ENCODE measurements at places on chromosomes 7 and 10.

GRCh38 chr7:118689403-118689802, 464.9 kb downstream of the ANKRD7 start:
- DNase-seq = no peak

GRCh38 chr7:94883616-94884015, 23.8 kb upstream of the PPP1R9A start:
- DNase-seq = no peak

- no peak for DNase-seq
These were observed 55.9 kb upstream of the PDZD8 start for GRCh38 chr10:117431160-117431559.

DNA sequence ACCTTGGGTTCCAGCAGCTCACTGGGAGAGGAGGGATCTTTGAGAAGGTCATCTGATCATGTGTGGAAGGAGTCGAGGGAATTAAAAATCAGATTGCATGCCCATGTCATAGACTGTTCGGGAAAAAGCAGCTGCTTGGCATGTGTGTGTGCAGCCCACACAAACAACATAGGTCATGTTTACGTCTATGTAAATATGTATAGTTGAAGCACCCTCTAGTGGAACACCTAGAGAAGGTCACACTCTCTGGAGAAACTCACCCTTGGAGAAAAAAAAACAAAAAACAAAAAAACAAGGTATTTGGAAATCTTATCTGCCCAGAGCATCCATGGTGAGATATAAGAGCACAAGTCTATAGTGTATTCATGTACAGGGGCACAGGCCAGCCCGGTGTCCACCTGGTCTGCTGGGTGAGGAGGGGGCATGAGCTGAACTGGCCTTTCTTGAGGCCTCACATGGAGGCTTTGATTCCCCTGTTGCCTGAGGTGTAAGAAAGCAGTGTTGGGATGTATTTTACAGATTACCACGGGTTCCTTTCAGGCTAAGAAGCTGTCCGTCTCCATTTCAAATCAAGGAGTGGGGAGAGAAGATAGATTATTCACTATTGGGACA, 98.0 kb downstream of the NPY start:
- DNase-seq = peak; percentile 67

DNA sequence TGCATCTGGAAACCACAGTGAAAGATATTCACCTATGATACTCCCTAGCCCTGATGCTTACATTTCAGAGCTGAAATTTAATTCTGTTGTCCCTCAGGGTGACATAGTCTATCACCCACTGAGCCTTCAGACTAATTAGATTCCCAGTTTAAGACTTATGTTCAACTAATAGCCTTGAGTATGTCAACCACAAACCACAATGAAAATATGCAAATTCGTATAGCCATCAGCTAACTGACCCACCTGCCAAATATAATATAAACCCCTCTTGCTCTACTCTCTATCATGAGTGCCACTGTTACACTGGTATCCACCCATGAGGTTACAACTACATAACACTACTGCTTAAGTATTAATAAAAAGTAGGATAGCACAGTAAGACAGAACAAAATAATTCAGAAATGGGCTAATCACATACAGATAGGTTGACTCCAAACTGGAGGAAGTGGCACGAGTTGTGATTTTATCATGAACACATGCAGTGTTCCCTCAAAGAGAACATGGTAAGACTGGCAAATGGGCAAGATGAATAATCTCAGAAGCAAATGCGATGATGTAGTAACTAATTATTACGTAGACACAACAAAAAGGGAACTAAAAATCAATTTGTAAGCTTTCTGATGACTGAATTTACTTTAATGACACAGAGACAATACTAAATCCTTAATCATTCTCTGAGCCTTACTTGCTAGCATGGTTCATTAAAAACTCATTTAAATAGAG, 290.6 kb downstream of the PARD3 start:
- DNase-seq = peak; percentile 8

GRCh38 chr10:123151737-123152135, 2.5 kb upstream of the BUB3 start:
- no peak for DNase-seq

GRCh38 chr7:3634396-3634795, 333.3 kb downstream of the SDK1 start:
- DNase-seq = no peak

DNA sequence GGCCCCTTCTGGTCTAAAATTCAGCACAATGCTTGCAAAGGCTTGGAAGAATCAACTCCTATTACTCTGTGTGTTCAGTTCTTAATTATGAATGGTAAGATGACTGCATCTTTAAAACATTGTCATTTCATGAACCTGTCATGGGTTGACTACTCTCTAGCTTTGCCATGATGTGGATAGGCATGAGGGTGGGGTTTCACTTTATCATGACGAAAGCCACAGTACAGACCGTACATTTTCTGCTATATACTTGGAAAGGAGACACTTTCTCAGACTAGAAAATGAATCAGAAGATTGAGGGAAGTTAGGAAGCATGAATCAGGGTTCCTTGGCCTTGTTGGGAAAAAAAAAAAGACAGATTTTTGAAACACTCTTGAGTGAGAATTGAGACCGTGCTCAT, 19.7 kb upstream of the MSRB2 start:
- no peak for DNase-seq

- no peak for DNase-seq
These were observed 654.5 kb upstream of the COBL start for GRCh38 chr7:51970961-51971665.

DNA sequence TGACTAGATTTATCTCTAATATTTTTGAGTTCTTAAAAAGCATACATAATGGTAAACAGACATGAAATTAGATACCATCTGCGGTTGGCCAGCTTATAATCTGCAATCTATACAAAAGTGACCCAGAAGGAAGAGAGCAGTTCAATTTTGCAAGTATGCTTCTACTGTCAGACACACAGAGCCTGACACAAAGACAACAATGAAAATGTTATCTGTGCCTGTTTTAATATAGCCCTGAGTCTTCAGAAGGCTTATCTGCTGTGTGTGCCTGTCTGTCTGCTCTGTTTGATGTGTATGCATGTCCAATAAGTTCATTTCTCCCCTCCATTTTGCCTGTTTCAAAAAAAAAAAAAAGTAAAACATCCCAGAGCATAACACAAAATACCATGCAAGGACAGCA, 73.3 kb upstream of the FHIP2A start:
- DNase-seq = no peak

DNA sequence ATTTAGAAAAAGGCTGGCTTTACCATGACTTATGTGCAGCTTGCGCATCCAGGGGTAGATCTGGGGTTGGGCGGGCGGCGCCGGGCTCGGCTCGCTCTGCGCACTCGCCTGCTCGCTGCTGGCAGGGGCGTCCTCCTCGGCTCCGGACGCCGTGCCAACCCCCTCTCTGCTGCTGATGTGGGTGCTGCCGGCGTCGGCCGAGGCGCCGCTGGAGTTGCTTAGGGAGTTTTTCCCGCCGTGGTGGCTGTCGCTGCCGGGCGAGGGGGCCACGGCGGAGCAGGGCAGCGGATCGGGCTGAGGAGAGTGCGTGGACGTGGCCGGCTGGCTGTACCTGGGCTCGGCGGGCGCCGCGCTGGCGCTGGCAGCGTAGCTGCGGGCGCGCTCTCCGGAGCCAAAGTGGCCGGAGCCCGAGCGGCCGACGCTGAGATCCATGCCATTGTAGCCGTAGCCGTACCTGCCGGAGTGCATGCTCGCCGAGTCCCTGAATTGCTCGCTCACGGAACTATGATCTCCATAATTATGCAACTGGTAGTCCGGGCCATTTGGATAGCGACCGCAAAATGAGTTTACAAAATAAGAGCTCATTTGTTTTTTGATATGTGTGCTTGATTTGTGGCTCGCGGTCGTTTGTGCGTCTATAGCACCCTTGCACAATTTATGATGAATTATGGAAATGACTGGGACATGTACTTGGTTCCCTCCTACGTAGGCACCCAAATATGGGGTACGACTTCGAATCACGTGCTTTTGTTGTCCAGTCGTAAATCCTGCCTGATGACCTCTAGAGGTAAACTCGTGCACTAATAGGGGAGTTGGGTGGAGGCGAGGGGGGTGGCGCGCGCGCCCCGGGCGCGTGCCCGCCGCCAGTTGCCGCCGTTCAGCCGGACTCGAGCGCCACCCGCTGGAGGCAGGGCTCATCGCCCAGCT, at the start of gene HOXA5:
Gene HOXA5 (minus strand): TSS at position 659 of the 927 bp plus-strand sequence. CDS start 74 bp downstream, at position 585.
- no peak for DNase-seq

DNA sequence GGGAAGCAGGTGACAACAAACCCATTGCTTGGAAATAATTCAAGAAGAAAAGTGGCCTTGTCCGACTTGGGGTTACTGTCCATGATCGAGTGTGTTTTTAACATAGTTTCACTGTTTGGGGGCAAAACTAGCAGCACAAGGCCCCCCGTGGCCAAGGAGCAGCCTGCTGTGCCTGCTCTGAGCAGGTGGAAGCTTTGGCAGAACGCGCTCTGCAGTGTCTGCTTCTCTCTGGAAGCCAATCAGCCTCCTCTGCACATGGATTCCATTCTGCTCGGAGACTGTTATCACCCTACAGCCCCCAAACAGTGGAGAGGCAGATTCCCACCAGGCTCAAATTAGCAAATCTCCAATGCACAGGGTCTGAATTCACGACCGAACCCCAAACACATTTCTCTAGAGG, 7.3 kb upstream of the TCERG1L start:
- DNase-seq = no peak

DNA sequence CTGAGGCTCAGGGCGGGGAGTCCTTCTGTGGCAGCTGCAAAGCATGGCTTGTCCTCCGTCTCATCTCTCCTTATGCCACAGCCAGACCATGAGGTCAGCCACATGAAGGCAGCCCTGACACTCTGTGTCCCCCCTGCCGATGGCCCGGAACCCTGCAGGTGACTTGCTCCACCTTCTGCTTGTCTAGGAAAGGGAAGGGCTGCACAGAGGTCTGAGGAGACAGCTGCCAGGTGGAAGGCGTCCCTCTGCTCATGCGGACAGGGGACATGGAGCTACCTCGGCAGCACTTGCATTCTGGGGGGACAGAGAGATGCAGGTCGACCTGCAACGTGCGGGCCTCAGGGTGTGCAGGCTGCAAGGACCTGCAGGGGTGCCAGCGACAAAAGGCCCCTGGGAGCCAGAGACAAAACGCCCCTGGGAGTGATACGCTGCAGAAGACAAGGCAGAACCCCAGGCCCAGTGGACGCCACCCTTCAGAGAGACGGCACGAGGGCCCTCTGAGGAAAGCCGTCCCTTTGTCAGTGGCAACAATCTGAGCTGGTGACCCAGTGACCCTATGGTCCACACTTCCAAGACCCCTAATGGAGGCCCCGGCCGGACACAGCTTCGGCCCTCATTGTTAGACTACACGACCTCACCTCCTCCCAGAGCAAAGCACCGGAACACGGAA, 205.2 kb upstream of the PPP2R2D start:
- no peak for DNase-seq

- DNase-seq = no peak
These were observed 72.3 kb upstream of the MKRN1 start for GRCh38 chr7:140551355-140552239.

DNA sequence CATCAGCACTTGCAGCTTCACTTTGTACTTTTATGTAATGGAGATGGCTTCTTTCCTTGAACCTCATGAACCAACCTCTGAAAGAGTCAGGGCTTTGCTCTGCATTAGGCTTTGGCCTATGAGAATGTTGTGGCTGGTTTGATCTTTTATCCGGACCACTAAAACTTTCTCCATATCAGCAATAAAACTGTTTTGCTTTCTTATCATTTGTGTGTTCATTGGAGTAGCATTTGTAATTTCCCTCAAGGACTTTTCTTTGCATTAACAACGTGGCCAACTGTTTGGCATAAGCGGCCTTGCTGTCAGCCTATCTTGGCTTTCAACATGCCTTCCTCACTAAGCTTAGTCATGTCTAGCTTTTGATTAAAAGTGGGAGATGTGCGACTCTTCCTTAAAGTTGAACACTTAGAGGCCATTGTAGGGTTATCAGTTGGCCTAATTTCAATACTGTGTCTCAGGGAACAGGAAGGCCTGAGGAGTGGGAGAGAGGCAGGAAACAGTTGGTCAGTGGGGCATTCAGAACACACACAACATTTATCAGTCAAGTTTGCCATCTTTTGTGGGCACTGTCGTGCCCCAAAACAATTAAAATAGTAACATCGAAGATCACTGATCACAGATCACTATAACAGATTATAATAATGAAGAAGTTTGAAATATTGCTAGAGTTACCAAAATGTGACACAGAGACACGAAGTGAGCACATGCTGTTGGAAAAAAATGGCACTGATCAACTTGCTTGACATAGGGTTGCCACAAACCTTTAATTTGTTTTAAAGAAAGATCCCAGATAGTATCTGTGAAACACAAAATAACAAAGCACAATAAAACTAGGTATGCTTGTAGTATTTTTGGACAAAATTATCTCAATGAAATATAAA, 64.7 kb downstream of the NRF1 start:
- no peak for DNase-seq

- DNase-seq = no peak
These were observed 35.2 kb upstream of the STOX1 start for GRCh38 chr10:68792115-68792514.

DNA sequence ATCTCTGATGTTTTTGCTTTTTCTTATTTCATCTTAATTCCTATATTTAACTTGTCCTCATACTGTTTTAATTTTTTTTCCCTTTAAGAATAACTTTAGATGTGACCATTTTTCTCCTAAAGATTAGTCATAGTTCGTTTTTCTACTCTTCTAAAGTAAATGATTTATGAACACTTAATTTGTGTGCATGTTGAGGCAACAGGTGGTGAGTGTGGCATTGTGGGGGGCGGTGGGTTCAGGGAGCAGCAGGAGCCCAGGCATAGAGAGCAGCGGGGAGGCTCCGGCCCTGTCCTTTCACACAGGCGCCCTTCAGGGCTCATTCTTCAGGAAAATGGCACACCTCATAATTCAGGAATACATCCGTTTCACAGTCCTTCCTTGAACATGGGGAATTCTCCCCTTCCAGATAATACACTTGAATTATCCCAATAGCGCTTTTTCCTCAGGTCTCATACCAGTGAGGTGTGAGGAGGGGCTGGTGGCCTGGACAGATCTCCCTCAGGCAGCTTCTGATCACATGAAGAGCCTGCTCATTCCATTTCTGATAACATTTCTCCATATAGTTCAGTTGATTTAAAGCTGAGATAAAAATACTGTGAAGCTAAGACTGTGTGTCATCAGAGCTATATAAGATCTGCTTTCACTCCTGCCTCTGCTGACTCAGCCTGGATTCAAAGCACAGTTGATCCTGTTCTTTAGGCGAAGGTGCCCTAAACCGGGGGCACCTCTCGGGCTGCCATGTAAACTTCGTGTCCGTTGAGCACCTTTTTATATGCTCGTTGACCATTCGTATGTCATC, 40.2 kb downstream of the CUL1 start:
- no peak for DNase-seq

DNA sequence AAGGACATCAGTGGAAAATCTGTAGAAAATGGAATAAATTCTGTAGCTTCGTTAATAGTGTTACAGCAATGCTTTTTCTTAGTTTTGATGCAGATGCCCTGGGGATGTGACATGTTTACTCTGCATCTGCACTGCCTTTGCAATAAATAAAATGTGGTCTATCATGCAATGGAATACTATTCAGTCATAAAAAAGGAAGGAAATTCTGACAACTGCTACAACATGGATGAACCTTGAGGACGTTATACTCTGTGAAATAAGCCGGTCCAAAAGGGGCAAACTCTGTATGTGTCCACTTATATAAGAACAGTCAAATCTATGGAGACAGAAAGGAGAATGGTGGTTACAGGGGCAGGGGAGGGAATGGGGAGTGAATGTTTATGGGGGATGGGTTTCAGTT, 13.5 kb downstream of the GRIFIN start:
- DNase-seq = no peak

GRCh38 chr10:114753126-114753525, 68.5 kb upstream of the FHIP2A start:
- no peak for DNase-seq

GRCh38 chr10:119526621-119527592, 15.6 kb downstream of the RGS10 start:
- DNase-seq = no peak
